ENCODE measurements at places on chromosomes 5 and 9.

DNA sequence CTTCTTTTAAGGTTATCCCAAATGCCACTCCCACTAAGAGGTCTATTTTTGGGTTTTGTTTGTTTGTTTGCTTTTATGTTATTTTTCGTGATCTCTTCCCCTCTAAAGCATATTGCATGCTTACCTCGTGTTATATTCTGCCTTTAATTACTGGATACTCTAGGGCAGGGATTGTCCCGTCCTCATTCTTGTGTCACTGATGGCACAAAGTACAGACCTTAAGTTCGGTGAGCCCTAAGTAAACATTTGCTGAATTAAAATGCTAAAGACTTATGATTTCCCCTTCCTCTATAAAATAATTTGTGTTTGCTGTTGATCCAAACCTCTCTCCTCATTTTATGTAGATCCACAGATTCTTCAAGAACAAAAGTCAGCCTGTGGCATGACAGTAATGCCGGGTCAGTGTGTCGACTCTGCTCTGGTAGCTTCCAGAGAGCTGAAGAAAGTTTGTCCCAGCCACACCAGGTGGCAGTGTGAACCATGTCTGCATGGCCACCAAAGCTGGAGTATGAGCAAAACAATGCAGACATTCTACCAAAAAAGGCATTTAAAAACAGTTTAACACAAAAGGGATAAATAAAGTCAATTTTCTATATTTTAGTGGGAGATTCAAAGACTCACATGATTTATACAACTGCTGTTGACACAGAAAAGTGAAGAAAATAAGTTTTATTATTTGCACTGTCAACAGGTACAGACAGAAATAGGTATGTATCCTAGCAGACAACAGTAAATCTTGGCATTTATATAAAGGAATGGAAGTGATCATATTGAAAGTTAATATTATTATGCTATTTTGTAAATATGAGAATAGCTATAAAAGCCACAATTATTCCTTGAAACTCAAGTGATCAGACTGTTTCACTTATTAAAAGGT, 17.9 kb upstream of the POC5 start:
- peak; percentile 46 for DNase-seq

DNA sequence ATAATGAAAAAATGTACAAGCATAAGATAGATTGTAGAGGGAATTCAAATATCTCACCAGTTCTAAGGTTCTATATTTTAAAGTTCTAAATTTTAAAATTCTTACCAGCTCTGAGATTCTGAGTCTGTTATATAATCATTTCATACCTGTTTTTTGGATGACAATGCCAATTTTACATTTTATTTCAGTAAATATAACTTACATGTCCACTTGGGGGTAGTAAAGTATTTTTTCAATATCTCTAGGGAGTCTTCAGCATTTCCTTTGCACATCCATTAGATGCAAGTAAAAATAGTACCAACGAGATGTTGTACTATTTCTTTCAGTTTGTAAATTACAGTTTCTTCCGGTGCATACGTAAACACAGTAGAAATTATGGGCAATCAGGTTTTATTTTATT, 25.7 kb downstream of the NMUR2 start:
- no peak for DNase-seq

DNA sequence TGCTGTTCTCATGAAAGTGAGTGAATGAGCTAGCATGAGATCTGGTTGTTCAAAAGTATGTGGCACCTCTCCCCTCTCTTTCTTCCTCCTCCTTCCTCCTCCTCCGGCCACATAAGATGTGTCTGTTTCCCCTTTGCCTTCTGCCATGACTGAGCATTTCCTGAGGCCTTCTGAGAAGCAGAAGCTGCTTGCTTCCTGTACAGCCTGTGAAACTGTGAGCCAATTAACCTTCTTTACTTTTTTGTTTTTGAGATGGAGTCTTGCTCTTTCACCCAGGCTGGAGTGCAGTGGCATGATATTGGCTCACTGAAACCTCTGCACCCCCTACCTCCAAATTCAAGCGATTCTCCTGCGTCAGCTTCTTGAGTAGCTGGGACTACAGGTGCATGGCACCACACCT, 6.1 kb downstream of the S100Z start:
- no peak for DNase-seq

DNA sequence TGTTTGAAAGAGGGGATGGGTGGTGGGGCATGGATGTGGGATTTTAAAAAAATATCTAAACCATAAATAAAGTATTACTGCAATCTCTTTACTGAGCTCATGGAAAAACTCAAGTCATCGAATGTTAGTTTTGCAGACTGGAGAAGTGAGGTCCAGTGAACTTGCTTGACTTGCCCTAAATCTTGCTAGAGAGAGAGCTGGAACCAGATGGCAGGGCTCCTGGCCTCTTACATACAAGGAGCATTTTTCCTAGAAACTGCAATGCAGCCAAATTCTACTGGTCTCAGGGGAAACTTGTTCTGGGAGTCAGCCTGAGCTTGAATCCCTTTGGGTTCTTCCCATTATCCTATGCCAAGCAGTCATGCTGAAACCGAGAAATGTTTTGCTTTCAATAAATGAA, 2.9 kb upstream of the TGFBI start:
- peak; percentile 90 for DNase-seq

GRCh38 chr5:134143944-134144941, 29.8 kb downstream of the TCF7 start:
- no peak for DNase-seq

GRCh38 chr9:113879318-113879717, 3.2 kb downstream of the ZNF618 start:
- no peak for DNase-seq

DNA sequence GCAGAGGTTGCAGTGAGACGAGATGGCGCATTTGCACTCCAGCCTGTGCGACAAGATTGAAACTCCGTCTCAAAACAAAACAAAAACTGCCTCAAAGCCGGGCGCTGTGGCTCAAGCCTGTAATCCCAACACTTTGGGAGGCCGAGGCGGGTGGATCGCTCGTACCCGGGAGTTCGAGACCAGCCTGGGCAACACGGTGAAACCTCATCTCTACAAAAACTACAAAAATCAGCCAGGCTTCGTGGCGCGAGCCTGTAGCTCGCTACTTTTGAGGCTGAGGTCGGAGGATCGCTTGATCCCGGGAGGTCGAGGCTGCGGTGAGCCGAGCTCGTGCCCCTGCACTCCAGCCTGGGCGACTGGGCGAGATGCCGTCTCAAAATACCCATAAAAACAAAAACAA, 988 bp downstream of the GFM2 start:
- DNase-seq: no peak

DNA sequence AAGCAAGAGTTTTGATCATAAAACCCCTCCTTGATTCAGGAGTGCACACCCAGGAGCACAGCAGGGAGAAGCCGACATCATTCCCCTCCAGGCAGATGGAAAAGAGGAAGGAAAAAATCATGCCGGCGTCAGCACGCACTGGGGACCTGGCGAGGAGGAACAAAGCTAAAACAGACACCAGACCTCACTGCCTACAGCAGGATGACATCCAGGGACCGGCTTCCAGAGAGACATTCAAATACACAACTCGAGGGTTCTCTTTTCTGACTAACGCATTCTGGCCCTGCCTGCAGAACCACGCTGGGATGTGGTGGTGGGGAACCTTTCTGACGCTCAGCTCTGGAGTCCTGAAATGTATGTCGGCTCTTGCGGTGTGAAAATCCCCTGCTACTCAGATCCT, 2.7 kb downstream of the UBAC1 start:
- no peak for DNase-seq

- DNase-seq: peak; percentile 42
Observed at GRCh38 chr9:4519604-4520003, 29.3 kb downstream of the SLC1A1 start.

- no peak for DNase-seq
Observed at GRCh38 chr5:155514105-155514563, 500.6 kb downstream of the KIF4B start.

DNA sequence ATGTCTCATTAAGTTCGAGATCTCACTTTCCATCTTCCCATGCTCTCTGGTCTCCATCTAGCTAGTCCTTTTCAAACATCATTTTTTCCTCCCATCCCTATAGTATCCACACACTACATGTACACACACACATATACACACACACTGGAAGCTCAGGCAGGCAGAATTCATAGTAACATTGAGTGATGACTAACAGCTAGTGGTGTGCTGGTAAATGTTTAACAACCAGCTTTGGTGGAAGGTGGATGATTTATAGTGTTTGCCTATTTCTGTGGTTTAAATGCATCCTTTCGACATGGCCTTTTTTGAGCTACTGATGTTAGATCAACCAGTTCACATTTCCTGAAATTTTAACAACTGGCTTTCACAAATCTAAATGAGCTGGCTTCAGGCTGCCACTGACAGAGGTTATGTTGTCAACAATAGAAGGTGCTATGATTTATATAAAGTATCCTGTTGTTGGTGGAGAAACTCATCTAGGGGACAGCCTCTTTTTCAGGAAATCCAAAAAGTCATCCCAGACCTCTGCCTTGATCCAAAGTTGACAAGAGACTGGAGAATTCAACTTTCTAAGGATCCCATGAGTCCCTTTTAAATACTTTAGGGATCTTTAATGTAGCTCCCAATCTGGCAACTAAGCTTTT, 117.8 kb downstream of the CCDC192 start:
- DNase-seq: no peak

- no peak for DNase-seq
Observed at GRCh38 chr9:21251638-21252037, 11.8 kb upstream of the IFNA14 start.

GRCh38 chr9:36999728-37000333, 34.2 kb downstream of the PAX5 start:
- no peak for DNase-seq

DNA sequence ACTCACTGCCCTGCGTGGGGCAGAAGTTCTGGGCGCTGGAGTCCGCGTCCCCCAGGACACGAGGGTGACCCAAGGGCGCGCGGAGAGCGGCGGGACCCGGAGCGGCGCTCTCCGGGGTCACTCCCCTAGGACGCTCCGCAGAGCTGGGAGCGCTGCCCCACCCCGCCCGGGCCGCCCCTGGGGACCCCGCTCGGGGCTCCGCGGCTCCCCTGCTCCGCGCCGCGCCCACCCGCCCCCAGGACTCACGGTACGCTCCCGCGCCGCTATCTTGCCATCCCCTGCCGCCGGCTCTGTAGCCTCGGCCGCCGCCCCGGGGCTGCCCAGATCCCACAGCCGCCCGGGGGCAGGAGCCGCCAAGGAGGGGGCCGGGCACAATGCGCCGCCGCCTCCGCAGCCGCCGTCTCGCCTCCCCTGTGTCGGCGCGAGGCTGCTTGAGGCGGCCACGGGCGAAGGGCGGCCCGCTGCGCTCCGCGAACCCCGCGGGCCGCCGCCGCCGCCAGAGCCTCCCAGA, 303 bp downstream of the LIFR start:
- peak; percentile 95 for DNase-seq

GRCh38 chr9:109817846-109818472, 38.0 kb downstream of the PALM2AKAP2 start:
- no peak for DNase-seq

GRCh38 chr5:178516504-178517235, 73.5 kb downstream of the COL23A1 start:
- DNase-seq: no peak

GRCh38 chr5:181087309-181087708, 43.7 kb downstream of the OR2V1 start:
- DNase-seq: no peak

- DNase-seq: no peak
Observed at GRCh38 chr5:108472237-108472636, 90.3 kb upstream of the FBXL17 start.

DNA sequence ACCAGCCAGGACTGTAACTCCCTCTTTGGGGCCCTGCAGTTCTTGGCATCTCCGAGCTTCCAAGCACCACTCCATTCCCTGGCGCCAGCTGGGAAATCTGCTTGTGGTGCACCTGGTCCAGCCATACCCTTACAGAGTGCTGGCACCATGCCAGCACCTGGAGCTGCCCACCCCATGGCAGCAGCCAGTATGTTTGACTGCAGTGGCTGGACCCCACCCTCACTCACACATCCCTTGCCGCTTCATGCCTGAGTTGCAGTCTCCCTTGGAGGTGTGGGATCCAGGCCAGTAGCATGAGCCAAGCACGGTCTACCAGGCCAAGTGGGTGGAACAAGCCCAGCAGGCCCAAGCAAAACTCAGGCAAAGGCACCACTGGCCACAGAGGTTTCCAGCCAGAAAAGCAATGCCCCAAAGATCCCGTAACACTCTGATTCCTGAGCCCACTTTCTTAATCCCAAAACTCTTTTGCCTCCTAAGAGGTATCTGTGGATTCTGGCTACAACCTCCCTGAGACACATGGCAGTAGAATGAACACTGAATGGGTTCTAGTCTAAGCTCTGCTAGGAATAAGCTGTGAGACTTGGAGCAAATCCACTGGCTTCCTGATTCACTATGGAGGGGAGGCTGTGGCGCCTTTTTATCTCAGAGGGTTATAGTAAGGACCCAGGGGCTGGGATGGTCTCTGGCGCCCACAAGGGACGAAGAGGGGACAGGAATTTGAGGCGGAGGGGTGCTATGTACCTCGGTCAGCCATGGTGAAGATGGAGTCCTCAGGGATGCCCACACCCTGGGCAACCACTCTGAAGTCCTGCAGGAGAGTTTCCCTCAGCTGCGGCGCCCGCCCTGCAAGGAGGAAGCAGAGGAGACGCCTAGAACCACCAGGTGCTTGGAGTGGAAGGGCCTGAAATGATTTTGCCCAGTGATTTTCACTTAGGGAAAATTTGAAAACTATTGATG, 5.6 kb downstream of the AMBP start:
- DNase-seq: peak; percentile 55

GRCh38 chr5:95284572-95285408, at the start of gene MCTP1:
Gene MCTP1 (minus strand): TSS chr5:95285094.
- DNase-seq: peak; percentile 75

DNA sequence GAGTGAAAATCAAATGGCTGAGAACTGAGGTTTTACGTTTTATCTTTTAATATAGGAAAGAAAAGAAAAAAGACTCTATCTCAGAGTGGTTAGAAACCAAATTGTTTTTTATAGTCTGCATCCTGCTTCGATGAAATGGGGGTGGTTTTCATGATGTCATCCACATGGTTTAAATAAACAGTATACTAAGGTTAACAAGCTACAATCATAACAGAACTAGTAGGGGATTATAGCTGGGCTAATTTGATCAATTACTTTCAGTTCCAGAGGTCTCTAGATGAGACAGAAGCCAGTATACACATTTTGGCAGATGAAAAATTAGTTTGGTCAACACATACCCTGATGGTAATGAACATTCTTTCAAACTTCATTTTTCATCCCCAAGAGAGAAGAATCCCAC, 106.3 kb upstream of the SNX2 start:
- DNase-seq: no peak

- peak; percentile 95 for DNase-seq
Observed at GRCh38 chr5:176629853-176630680, at the start of the genes EIF4E1B and SNCB. Gene EIF4E1B (plus strand): TSS chr5:176630675. CDS start chr5:176642788, 12,113 bp downstream. Gene SNCB (minus strand): TSS chr5:176630534. CDS start chr5:176629654, 880 bp downstream.

DNA sequence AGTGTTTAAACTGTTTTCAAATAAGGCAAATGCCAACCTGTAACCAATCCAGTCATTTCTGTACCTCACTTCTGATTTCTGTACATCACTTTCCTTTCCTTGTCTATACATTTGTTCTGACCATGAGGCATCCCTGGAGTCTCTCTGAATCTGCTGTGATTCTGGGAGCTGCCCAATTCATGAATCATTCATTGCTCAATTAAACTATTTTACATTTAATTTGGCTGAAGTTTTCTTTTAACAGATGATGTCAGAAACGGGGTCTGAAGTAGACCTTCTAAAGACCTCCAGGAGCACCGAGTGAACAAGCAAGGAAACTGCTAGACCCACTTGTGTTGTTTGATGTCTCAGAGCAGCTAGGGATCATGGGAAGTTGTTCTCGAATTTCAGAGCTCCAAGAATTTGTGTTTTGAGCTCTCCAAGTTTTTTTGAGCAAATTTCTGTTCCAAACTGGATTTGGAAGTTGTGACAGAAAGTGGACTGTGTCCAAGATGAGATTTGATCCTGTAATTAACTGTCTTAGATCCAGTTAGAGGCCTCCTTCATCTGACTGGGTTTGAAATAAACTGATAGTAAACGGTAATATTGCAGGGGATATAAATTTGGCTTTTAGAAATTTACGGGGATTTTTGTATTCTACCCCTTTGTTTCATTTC, 490.8 kb upstream of the ST8SIA4 start:
- no peak for DNase-seq
